ENCODE measurements at places on chromosomes 7 and 10.

- DNase-seq: no peak
Measured at GRCh38 chr7:100023526-100023925, 8.1 kb downstream of the ZKSCAN1 start.

- no peak for DNase-seq
Measured at GRCh38 chr10:117610321-117610720, 67.8 kb downstream of the EMX2 start.

DNA sequence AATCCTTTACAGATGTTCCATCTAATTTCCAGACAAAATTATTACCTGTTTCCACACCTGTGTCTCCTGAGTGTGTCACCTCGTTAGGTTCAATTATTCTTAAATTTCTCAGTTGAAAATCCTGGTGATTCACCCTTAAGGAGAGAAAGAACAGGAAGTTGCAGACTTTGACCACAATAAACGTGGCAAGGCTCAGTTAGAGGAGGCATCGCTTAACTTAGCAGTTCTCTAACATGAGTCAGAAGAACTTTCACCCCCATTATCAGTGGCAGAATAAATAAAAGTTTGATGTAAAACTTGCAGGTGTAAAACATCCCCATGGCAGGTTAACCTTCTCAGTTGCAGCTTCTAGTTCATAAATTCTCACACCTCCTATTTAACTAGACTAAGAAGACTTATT lies 8.3 kb downstream of the XPNPEP1 start:
- DNase-seq: no peak

DNA sequence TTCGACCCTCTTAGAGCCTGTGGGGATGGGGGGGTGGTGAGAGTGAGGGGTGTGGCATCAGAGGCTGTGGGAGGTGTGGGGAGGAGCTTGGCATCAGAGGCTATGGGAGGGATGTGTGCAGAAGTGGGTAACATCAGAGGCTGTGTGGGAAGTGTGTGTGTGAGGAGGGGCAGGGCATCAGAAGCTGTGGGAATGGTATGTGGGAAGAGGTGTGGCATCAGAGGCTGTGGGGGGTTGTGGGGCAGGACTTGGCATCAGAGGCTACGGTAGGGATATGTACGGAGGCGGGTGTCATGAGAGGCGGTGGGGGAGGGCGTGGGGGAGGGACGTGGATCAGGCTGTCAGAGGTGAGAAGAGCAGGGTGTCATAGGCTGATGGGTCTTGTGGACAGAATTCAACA lies 97.4 kb downstream of the SEC23IP start:
- DNase-seq: no peak

DNA sequence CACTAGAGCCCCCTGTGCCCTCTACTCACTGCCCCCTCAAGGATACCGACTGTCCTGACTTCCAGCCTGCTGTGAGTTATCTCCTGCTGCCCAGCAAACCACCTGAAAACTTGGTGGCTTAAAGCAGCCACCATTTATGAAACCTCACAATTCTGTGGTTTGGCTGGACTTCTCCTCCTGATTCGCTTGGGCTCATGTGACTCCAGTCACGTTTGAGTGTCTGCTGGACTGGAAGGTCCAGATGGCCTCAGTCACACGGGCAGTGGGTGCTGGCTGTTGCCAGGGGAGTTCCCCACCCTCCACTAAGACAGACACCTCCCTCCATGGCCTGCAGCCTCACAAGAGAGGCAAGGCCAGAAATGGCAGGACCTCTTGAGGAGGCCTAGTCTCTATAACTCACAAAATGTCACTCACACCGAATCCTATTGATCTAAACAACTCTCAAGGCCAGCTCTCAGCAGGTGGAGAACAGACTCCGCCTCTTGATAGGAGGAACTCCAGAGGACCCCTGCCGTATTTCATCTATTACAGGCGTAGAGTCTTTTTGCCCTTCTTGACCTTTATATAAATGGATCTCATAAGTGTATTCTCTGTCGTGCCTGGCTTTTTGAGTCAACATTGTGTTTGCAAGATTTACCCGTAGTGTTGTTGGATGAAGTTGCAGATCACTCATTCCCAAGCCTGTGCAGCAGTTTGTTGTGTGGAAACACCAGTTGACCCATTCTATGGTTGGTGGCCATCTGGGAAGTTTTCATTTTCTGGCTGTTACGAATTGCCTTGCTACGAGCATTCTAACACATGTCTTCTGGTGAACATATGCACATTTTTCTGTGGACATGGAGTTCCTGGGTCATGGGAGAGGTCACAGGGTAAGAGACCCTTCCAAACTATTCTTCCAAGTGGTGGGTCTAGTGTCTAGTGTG lies 48.3 kb downstream of the ZMIZ1 start:
- no peak for DNase-seq

DNA sequence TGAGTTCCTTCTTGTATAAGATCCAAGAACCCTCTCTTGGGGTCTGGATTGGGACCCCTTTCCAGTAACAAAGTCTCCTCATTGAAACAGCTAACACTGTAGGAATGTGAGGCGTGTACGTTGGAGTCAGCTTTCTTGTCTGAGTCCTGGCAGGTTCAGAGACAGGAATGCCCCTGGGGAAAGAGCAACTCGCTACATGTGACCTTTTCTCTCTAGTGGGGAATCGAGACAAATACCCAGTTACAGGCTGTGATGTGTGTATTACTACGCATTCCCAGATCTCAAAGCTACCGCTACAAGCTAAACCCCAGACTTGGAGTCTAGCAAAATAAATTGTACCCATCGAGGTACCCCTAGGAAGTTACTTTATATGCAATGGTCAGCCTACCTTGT lies 85.6 kb upstream of the FRMD4A start:
- no peak for DNase-seq

- peak; percentile 16 for DNase-seq
Measured at GRCh38 chr7:148503900-148504487, 86.6 kb upstream of the C7orf33 start.

DNA sequence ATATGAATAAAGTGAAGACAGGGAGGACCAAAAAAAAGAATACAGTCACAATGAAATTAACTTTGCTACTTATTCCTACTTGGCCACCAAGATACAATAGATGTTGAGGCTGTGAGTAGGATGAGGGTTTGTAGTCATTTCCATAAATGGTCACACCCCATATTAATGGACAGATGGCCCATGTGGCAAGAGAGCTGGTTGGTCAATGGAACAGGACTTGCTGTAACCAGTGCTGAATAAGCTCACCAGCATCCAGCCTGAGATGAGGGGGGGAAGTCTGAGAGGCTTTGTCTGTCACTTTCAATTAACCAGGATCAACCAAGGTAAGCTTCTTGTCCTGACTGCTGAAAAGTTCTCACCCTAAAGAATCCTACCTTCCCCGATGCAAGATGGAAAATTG lies 130.4 kb upstream of the KCNMA1 start:
- DNase-seq: no peak

GRCh38 chr7:75536940-75537538 lies 44.9 kb downstream of the SPDYE5 start:
- no peak for DNase-seq

- no peak for DNase-seq
Measured at GRCh38 chr7:102326157-102326889, 29.9 kb downstream of the SPDYE6 start.

DNA sequence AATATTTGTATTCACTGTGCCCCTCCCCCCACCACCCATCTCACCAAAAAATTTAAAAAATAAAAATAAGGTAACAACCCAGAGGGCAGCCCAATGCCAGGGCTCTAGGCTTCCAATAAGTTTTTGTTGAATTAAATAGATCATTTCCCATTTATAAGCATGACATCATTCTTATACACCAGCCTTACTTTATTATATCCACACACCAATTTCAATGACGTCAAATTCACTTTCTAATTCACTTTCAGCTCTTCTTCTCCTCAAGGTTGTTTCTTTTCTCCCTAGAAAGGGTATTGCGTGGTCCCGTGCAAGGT lies 1.2 kb upstream of the DKK1 start:
- DNase-seq: no peak

- DNase-seq: no peak
Measured at GRCh38 chr10:61099756-61100155, 155.8 kb upstream of the RHOBTB1 start.

DNA sequence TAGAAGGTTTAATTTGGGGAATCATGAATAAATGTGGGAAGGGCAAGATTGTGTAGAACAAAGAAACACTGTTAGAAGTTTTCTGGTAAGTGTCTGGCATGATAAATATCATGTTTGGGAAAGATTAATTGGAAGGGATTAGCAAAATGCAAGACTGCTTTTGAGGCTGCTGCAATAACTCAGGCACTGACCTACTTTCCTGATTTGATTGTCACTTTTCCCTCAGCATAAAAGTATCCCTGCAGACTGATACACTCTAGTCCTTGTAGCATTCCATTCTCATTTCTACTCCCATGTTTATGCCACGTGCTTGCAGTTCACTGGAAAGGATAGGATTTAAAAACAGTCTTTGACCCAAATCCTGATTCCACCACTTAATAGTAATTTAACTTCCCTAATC lies 303.3 kb upstream of the SEMA3A start:
- no peak for DNase-seq

DNA sequence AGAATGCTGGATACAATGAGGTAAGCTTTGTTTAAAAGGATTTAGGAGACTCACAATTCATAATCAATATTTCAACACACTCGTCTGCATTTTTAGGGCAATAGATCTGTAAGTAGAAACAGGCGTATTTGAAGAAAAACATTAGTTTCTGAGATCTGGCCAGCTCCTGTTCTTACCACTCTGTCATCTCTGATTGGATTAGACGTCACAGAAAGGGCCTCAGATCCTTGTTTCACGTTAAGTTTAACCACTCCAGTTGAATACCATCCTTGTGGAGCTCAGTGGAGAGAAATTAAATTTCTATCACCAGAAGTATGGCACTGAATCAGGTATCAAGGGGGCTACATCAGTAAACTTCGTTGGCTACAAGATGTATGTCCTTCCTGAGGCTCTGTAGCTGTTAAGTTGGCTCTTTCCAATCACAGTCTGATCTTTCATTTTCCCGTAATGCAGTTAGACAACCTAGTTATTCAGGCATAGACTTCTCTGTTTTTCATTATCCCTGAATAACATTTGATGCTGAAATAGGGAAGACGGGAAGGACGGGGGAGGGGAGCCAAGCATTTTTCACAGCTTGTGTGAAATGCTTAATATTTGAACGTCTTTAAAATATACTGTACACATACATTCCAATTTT lies 659.2 kb upstream of the GALNT17 start:
- no peak for DNase-seq

DNA sequence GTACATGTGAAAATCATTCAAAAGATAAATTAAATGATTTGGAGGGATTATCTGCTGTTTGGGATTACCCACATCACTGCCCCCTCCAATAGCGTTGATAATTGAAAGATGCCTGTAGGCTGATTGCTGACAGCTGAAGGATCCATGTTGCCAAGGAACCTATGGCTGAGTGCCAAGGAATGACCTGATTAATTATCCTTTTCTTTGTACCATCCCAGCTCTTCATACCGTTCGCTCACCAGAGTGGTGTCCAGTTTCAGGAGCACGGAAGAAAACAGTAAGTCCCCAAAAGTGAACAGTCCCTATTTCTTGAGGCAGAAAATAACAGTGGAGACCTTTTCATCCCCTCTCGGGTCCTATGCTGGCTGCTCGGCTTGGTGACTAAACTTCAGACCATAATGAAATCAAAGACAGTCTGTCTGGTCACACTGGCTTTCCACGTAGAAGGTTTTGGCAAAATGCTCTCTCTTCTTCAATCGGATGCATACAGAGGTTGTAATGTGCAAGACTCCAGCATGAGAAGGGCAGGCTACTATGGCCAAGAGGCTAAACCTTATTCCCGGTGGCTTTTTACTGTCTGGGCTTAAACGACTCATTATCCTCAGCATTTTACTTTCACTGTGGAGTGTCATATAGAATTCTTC lies 108.8 kb downstream of the SPAG6 start:
- DNase-seq: peak; percentile 66

DNA sequence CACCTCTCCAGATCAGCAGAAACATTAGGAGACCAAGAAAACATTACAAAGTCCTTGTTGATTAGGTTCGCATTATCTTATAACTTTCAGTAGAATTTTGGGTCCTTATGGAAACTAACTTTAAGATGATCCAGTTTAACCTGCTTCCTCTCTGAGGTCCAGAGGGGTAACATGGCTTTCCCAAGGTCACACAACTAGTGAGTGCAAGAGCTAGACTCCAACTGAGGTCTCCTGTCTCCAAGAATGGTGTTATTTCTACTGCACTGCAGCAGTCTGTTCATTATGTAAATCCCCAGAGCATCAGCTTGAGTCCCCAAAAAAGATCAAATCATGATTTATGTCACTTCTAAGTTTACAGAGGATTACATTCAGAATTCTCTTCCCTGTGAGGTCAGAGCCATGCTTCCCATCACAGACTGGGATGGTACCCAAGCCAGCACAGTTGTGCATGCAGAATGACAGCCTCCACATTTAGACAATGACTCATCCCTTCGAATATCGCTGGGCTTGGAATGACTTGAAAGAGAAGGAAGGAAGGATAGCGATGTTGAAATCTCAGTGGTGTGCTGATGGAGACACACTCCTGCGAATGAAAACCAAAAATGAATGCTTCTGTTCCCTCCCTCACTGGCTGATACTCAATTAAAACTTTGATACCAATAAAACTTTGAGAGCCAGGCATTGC lies 163.1 kb upstream of the PLXNA4 start:
- no peak for DNase-seq

GRCh38 chr7:7330997-7331396 lies 148.7 kb downstream of the C1GALT1 start:
- no peak for DNase-seq

- no peak for DNase-seq
Measured at GRCh38 chr7:138429577-138430250, 30.3 kb upstream of the TRIM24 start.

DNA sequence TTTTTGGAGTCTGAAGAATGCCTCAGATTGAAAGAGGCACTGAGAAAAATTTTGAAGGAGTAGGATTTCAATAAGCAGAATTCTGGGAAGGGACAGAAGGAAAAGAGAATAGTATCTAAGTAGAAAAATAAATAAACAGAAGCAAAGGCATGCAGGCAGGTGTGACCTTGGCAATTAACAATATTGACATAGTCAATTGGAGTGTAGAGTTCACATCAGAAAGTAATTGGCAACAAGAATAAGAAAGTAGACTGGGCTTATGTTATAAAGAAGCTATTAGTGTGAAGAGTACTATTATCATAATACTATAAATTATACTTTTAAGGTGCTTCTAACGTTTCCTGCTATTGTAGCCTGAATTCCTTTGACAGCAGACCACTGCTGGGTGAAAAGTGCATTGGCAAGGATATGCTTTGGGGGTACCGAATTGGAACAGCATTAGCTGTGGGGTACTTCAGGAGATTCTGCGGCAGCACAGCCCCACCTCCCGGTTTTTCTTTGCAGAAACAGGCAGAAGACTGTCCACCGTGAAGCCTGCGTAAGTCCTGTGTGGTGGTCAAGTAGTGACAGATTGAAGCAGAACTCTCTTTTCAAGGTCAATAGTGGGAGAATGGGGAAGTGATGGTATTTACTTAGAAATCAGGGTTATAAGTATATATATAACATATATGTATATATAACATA lies 357.0 kb downstream of the THSD7A start:
- no peak for DNase-seq

- DNase-seq: no peak
Measured at GRCh38 chr7:131066635-131067034, 261.0 kb upstream of the MKLN1 start.

DNA sequence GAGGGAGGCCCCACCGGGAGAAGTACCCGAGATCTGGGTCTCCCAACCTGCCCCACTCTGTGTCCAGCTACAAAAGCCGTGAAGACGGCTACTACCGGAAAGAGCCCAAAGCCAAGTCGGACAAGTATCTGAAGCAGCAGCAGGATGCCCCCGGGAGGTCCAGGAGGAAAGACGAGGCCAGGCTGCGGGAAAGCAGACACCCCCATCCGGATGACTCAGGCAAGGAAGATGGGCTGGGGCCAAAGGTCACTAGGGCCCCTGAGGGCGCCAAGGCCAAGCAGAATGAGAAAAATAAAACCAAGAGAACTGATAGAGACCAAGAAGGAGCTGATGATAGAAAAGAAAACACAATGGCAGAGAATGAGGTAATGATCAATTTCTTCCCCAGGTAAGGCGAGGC lies 59.1 kb upstream of the PDCD4 start:
- DNase-seq: no peak

Data from NCI-H1105 (cell line).